ENCODE measurements at places on chromosomes 5 and 9.

GRCh38 chr5:51983161-51983560 lies 599.9 kb downstream of the ISL1 start:
- DNase-seq = no peak

DNA sequence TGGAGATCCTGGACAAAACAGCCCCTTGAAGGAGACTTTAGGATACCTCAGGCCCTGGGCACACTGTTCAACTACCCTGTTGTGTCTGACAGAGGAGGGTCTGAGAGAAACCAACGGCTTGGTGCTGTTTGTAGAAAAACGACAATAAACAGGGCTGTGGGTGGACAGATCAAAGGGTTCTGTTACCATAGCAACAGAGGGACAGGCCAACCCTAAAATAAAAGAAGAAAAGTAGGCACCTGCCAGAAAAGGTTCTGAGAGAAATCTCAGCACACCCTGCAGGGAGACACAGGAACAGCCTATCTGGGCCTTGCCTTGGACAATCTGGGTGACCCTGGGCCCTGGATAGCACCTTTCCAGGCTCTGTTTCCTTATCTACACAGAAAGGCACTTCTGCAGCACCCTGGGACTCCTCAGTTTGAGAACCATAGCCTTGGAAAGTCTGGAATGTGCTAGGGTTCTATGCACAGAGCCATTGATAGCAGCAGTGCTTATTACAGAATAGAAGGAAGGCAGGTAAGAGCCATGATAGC lies 104.8 kb upstream of the TBC1D2 start:
- DNase-seq = no peak

DNA sequence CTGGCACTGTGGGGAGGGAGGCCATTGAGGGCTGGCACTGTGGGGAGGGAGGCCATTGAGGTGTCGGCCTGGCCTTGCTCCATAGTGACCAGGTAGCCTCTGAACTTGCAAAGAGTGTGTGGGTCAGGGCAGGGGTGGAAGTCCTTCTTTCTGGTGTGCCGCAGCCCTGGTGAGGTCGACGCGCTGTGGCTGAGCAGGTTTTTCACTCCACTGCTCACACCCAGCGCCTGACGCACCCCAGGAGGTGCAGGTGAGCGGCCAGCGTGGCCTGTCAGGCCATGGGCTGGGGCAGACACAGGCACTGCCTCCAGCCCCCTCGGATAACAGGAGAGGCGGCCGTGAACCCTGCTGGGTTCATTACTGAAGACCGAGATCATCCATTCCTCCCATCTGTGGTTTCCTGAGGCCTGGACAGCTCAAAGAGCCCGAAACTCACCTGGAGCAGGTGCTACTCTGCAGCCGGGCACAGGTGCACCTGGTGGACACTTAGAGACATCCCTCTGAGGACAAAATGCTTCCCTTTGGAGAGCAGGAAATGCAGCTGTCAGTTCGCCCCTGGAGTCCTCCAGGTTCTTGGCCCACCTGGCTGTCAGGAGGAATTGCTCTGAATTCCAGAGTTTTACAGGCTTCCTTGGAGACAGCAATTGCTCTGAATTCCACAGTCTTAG lies 32.4 kb downstream of the LHX3 start:
- DNase-seq = no peak

DNA sequence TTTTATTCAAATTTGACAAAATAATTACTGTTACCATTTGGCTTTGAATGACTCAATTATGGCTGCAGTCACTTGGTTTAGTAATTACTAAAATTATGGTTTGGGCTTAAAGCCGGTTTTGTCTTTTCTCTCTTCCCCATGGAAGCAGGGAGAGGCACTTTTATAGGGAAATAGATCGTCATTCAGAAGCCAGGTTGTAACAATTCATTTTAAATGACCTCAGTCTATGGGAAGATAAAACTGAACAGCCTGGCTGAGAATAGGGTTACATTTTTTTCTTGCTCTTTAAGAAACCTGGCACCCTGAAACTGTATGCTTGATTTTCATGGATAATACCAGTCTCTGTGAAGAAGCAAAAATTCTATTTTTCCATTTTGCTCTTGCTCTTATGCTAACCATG lies 169.8 kb downstream of the SMC2 start:
- DNase-seq = no peak

GRCh38 chr5:67301285-67301903 lies 104.8 kb upstream of the CD180 start:
- DNase-seq = no peak

DNA sequence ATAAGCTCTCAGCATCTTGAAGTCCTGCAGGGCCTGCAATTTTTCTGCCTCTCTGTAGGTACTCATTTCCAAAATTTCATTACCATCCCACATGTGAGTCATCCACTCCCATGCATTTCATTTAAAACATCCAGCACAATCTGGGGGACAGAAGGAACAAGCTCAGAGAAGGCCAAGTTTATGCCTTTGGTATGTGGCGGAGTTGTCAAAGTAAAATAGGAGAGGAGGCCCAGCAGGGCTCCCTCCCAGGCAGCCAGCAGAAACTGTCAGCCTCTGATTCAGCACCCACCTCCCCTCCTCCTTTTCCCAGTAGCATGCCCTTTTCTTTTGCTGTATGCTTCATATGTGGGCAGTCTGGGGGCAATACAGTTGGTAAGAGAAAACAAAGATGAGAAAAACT lies 126.4 kb upstream of the ZNF366 start:
- no peak for DNase-seq

GRCh38 chr5:150583541-150584225 lies 56.8 kb upstream of the SYNPO start:
- no peak for DNase-seq

DNA sequence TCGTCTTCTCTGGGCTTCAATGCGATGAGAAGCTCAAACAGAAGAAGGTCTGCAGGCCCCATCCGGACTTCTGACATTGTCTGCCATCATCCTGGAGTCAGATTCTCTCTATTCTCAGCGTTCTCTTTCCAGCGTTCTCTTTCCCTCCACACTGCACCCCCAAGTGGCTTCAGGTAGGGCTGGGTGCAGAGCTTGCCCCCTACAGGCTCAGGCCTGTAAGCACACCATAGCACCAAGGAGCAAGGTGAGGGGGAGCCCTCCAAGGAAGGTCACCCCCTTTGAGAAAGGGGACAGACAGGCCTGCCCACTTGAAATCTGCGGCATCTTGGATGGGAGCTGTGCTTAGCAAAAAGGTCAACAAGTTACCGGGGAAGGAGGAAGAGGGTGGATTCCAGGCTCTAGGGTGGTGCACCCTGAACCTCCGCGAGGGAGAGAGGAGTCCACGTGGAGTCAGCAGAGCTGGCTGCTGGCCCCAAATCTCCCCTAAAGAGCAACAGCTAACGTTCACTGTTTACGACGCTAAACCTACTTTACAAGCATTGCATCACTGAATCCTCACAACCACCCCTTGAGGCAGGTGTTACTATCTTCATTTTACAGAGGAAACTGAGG lies 27.5 kb downstream of the GPX3 start:
- DNase-seq = no peak

GRCh38 chr9:2787065-2787464 lies 56.8 kb downstream of the PUM3 start:
- no peak for DNase-seq

- DNase-seq = no peak
Observed at GRCh38 chr5:119418606-119419100, 33.6 kb upstream of the HSD17B4 start.

DNA sequence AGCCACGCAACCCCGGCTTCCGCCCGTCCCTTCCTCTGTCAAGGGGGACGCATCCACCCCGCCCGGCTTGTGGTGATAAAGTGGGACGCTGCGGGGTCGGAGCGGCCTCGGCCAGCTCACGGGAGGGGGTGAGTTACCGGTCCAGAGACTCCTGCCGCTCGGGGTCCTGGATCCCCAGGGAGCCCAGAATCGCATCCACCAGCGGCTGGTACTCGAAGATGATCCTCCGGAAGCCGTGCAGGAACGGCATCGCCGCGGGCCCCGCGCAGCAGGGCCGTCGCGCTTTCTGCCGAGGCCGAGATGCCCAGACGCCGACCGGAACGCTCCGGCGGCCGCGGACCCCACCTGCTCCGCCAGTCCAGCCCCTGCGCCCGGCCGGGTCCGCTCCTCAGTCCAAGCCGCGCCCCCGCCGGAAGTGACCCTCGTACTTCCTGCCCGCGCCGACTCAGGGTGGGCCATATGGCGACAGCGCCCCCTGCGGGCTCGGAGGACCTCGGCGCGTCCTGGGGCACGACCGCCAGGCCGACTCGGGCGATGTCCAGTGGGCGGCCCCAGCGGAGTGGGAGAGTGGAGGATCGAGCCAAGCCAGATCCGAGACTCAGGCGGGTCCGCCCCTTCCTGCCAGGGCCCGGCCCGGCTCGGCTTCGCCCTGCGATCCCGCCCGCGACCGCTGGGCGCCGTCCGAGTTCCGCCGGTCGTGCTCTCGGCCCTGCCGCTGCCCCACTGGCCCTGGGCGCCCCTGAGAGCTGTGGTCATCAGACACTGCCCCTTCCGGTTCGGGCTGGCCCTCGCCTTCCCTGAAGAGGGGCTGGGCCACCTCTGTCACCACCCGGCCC lies at the start of gene ASB6:
Gene ASB6, minus strand, starts transcription at position 402 of the 836 bp plus-strand sequence. Its CDS starts 152 bp downstream, at position 250.
- DNase-seq = peak; percentile 98

DNA sequence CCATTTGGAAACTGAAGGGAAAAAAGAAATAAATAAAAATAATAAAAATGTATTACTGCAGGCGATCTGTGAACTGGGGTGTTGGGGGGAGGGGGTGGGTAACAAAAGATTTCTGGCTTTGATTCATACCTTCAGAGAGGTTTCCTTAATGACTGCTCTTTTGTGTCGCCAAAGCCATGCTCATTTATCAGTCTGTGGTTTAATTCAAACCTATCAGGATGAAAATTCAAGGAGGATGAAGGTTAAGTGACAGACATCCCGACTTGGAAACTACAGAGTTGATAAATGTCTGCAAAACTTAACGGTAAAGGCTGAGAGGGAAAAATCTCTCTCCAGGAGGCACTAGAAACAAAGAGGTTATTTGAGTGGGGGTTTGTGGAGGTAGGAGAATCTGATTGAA lies 278.2 kb downstream of the PSAT1 start:
- no peak for DNase-seq

DNA sequence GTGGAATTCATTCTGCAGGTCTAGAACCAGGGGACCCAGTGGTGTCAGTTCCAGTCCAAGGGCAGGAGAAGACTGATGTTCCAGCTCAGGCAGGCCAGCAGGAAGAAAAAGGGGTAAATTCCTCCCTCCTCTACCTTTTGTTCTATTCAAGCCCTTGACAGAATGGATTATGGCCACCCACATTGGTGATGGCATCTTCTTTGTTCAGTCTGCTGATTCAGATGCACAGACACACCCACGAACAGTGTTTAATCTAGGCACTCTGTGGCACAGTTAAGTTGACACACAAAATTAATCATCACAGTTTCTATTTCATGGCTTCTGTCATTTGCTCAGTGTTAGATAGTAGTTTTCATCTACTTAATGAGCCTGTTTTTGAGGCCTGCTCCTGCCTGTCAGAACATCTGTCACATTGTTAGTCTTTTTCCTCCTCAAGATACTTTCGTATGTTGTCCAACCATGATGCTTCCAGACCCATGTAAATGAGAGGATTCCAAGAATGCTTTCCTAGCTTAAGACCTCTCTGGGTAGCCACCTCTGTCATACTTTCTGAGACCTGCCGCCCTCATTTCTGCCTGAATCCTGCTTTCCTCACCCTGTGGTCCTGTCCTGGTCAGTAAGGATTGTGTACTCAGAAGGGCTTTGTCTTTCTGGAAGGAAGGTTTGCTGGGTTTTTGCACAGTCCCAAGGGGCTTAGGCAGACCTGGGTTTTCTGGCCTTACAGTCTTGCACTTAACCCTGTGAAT lies 72.5 kb downstream of the SPIN1 start:
- no peak for DNase-seq

- DNase-seq = no peak
Observed at GRCh38 chr5:116359592-116359991, 215.0 kb downstream of the SEMA6A start.

DNA sequence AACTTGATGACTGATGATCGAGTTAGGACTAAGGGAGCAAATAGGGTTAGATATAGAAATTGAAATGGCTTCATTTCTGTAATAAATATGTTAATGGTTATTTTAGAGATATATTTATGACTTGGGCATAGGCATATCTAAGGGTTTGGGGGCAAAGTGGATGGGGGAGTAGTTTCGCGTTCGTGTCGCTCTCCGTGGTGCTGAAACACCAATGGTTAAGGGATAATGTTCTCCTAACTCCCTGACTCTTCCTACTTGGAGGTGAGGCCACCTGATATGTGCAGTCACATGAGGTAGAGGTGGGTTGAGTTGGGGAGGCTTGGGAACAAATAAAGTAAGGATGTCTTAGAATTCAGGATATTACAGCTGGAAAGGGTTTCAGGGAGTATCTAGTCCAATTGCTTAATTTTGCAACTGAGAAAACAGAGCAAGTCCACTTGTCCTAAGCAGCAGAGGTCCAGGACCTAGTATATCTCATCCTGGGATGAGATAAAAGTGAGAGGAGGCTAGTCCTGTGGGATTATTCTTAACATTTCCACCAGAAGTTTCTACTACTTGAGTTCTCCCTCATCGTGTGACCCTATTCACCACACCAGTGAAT lies 44.0 kb upstream of the MAP1B start:
- no peak for DNase-seq

GRCh38 chr5:158195416-158196210 lies 336.7 kb upstream of the CLINT1 start:
- DNase-seq = no peak

DNA sequence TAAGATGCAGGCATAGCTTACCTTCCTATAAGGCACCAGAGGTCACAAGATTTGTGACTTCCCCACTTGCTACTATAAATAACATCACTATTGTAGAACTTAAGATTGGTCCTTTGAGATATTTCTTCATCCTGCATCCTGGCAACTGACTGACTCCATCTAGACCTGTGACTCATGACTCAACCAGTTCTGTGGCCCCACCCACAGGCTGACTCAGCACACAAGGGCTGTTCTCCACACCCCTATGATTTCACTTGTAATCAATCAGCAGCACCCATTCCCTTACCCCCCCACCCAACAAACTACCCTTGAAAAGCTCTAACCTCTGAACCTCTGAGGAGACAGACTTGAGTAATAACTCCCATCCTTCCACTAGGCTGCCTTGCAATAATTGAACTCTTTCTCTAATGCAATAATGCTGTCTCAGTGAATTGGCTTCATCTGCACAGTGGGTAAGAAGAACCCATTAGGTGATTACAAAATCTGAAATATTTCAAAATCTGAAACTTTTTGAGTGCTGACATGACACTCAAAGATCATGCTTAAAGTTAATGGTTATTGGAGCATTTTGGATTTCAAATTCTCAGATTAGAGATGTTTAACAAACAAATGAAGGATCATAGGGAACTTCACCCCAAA lies 296.7 kb downstream of the ARL15 start:
- DNase-seq = no peak

DNA sequence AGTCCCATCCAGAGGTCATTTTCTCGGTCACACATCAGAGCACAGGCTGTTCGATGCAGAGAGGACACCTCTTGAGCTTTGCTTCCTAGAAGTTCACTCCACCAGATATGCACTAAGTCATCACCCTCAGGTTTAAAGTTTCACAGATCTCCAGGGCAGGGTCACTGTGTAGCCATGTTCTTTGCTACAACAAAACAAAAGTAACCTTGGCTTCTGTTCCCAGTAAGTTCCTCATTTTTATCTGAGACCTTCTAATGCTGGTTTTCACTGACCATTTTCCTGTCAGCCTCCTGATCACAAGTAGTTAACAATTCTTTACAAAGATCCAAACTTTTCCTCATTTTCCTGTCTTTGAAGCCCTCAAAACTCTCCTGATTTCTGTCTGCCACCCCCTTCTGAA lies 97.5 kb upstream of the CTSV start:
- DNase-seq = no peak

GRCh38 chr9:132547976-132548730 lies 34.3 kb upstream of the BARHL1 start:
- DNase-seq = no peak
